ENCODE measurements at places on chromosomes 12 and 14.

DNA sequence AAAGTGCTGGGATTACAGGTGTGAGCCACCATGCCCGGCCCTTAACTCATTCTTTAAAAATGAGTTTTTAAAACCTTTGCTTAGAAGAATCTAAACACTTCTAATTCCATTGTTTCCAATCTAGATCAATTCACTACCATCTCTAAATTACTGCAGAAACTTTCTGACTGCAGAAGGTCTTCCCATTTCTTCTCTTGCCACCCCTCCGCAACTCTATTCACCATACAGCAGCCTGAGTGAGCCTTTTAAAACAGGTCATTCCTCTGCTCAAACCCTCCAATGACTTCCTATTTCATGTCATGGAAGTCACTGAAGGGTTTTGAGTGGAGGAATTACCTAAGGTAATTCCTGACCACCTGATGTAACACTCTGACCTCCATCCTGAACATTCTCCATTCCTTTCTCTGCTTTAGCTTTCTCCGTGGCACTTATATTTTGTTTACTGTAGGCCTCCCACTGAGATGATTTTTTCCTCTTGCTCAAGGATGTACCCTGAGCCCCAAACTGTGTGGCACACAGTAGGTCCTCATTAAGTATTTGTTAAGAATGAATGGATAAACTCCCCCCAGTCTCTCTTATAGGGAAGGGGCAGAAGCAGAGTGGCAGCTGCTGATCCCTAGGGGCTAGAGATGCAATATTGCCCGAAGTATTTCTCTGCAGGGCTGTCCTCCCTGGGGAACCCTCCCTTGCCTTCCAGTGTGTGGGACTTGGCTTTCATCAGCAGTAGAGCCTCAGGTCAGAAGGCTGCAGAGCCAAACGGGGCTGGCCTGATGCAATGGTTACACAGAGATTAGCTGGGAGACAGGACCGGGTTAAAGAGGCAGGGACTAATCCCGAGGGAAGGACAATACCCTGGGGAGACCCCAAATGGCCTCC lies 1.2 kb downstream of the DDIT3 start:
- DNase-seq, result peak; percentile 62

GRCh38 chr14:48842785-48843184 lies 743.4 kb downstream of the RPS29 start:
- no peak for DNase-seq

GRCh38 chr12:45615268-45615667 lies 114.2 kb upstream of the ARID2 start:
- DNase-seq, result peak; percentile 75

- DNase-seq, result peak; percentile 85
These were observed 244.8 kb downstream of the DACT1 start for GRCh38 chr14:58882577-58883018.

DNA sequence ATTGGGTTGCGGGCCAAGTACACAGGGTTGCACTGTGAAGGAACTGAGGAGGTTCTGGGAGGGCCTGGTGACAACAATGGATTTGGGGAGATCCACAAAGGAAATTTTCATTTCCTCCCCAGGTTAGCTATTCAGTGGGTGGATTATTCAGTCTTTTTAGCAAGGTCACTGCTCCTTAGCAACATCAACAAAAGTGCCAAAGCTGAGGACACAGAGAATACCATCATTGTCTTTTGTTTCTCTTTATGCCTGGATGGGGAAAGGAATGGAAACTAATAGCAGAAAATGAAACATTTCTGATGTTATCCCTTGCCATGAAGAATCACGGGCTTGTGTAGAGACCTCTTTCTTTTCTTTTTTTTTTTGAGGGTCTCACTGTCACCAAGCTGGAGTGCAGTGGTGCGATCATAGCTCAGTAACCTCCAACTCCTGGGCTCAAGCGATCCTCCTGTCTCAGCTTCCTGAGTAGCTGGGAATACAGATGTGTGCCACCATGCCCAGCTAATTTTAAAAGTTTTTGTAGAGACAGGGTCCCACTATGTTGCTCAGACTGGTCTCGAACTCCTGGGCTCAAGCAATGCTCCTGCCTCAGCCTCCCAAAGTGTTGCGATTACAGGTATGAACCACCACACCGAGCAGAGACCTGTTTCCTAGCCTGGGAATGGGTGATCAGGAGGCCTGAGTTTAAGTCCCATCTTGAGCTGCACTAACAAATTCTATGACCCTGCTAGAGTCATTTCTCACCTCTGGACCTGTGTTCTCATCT lies 6.5 kb downstream of the PPP1R3E start:
- DNase-seq, result no peak

GRCh38 chr14:52906141-52906601 lies 44.7 kb downstream of the FERMT2 start:
- DNase-seq, result peak; percentile 86

- no peak for DNase-seq
These were observed 152.6 kb upstream of the SYT1 start for GRCh38 chr12:78711954-78712353.

- peak; percentile 64 for DNase-seq
These were observed 101.2 kb upstream of the EGLN3 start for GRCh38 chr14:34051966-34052657.

DNA sequence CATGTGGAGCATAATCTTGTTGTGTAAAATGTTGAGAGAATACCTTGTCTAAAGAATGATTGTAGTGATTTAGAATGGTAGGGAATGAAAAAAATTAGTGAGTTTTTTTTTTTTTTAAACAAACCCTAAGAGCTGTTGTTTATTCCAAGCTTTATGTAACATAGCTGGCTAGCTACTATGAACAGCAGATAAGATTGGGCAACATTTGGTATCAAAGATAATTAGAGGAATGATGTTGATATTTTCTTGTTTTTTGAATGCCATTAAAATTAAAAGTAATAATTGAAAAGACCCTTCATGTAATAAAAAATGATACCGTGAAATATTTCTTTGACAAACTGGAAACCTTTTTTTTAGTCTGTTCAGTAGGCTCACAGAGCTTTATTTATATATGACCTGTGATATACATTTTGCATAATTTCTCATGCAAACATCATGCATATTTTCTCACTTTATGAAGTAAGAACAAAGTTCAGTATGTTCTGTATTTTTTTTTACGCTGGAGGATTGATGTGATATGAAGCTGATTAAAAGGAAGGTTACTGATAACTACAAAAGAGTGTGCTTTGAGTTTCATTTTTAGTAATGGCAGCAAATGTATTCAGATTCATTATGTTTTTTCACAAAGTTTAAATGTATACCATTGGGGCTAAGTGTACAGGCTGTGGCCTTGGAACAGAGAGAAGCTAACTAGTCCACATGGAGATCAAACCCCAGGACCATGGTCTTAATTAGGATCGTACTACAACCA lies 8.1 kb downstream of the CPSF6 start:
- DNase-seq, result no peak

DNA sequence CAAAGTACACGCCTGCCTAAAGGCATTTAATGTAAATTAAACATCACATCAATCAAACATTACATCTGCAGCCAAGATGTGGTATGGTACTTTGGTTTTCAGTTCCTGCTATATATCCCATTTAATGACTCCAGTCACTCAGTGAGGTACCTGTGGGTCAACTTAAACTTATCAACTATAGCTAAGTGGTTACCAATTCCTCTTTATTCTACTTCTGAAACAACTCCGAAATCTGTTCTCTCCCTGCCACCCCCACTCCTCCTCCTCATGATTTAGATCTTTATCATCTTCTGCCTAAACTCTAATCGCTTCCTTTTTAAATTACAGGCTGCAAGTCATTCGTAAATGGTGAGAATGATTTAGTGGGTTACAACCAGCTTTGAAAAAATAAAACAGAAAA lies 57.9 kb downstream of the BCL2L14 start:
- DNase-seq, result no peak

- DNase-seq, result no peak
These were observed 81.6 kb downstream of the ITPK1 start for GRCh38 chr14:93033983-93034670.

- DNase-seq, result no peak
These were observed 26.5 kb downstream of the TCTN1 start for GRCh38 chr12:110640275-110641025.

DNA sequence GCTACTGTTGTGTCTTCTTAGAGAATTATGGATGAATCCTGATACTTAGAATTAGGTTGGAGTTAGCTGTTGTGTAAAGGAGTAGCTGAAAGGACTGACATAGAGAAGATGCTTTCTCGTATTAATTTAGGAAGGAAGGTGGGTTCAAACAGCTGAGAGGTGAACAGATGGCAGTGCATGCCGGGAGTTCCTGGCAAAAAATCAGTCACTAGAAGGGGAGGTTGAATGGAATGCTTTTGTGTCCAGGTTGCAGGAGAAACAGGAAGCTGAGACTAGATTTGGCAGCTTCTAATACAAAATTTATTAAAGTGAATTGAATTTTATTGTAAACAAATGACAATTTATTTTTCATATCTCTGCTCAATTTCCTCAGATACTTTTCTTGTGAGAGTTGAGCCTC lies 70.8 kb downstream of the BTG1 start:
- DNase-seq, result no peak

- peak; percentile 16 for DNase-seq
These were observed 48.2 kb downstream of the MBIP start for GRCh38 chr14:36271939-36272907.

GRCh38 chr14:52868911-52869618 lies 77.7 kb upstream of the GNPNAT1 start:
- no peak for DNase-seq

DNA sequence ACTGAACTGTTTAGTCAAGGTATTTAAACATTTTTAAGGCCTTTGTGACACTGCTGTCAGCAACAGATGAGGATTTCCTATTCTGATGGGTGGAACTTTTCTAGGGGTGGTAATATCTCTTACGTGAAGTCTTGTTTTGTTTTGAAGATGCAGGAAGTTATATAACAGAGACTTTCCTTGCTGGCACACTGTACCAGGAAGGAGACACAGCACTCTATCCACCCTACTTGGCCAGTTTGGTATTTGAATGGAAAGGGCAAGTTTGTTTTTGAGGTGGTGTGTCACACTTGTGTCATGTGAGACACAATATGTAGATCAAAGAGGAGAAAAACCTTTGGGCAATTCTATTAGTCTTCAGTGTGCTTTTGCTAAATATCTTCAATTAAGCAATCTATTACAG lies 51.6 kb upstream of the SRP54 start:
- DNase-seq, result no peak

- peak; percentile 85 for DNase-seq
These were observed 300.0 kb downstream of the AEBP2 start for GRCh38 chr12:19739195-19739776.

DNA sequence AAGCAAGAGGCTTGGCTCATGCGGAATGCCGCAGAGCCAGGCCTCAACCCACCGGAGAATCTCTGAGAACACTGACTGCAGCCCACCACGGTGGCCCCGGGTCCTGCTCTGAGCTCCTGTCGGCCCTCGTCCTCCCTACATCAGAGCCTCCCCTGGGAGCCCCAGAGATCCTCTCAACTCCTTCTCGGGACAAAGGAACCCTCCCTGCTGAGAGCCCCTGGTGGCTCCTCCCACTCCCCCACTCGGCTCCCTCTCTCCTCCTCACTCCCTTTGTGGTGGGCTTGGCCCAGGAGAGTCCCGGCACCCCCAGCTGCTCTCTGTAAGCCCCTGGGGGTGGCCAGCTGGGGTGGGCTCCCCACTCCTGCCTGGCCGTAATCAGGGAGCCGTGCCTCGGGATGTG lies 11.1 kb upstream of the INF2 start:
- no peak for DNase-seq

- DNase-seq, result peak; percentile 16
These were observed 403.7 kb downstream of the SLC6A15 start for GRCh38 chr12:84508851-84509260.

- DNase-seq, result no peak
These were observed 29.7 kb upstream of the RAB21 start for GRCh38 chr12:71725011-71725410.

DNA sequence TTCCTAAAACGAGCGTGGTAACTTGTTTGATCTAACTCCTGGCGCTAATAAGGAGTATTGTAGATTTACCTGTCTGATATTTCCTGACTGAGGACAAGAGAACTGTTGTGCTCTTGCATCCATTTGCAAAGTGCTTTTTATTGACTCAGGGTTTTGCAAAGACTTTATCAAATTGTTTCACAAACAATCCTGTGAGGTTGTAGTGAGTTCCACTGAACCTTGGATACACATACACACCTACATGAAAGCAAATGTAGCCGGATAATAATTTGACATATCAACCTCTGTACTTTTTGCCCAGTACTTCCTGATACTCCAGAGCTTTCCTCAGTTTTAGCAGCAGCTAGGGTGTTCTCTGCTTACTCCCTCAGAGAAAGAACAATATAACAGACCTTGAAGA lies 6.7 kb upstream of the PTGER2 start:
- DNase-seq, result no peak

GRCh38 chr14:33602396-33602795 lies 348.5 kb downstream of the EGLN3 start:
- DNase-seq, result peak; percentile 45

- DNase-seq, result no peak
These were observed 46.8 kb downstream of the TRMT5 start for GRCh38 chr14:60933920-60934655.

DNA sequence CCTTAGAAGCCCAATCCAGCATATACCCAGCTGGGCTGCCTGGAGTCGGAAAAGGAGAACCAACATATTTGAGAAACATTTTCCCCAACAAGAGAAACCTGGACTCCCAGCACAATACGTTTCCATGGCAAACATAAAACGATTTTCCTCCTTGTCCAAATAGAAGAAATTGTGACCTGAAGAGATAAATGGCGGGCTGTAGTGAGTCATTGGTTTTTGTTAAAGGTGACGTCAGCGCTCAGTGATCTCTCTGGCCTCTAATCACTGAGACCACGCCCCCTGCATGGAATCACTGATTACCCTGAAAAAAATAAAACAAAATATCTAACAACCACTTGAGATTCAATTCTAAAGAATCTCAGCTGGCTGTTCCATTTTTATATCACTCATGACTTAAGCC lies 6.0 kb downstream of the CCDC60 start:
- DNase-seq, result no peak
